Esophagus squamous epithelium (tissue), 5 donors: ENCODE measurements at places on chromosomes 4 and X. TPM values are rescaled to one million over a fixed set of nuclear protein-coding genes. Genes with fewer than 3 reads are reported as not detected.

- no peaks in the 10 kb centered on the region for H3K4me1 ChIP-seq
- H3K27me3 ChIP-seq = no peaks in the 10 kb centered on the region
- no peaks in the 10 kb centered on the region for H3K36me3 ChIP-seq
- no peak overlapping the region for H3K27ac ChIP-seq
- H3K4me3 ChIP-seq = no peak overlapping the region
Measured at GRCh38 chr4:8848507-8849265, 23.0 kb downstream of the HMX1 start.

- no peaks in the 10 kb centered on the region for H3K27me3 ChIP-seq
- no peak for DNase-seq
- no peaks in the 10 kb centered on the region for H3K4me1 ChIP-seq
- peak overlapping the region; percentile 82 for H3K27ac ChIP-seq
Measured at GRCh38 chr4:85724791-85725563, 250.0 kb downstream of the ARHGAP24 start.

GRCh38 chr4:55485821-55486220 is 60.9 kb downstream of the CLOCK start:
- no peaks in the 10 kb centered on the region for H3K4me1 ChIP-seq
- no peak overlapping the region for H3K27ac ChIP-seq
- peaks cover 81% of the 10 kb centered on the region for H3K36me3 ChIP-seq
- no peaks in the 10 kb centered on the region for H3K27me3 ChIP-seq

DNA sequence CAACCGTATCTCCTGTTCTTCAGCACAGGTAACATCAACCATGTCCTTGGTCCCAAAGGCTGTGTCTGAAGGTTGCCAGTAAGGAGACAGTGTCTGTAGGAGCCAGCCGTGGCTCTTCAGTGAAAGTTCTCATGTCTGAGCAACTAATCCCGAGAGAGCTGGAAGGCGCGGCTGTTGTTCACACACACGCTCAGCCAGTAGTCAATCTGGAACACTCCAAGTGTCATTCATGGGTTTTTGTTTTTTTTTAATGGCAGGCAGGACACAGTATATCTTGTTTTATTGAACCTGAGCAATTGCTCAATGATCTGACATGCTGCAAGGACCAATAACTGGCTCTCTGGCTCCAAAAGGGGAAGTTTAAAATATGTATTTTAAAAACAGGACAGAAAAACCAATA is 48.4 kb upstream of the MAP3K15 start:
- H3K27me3 ChIP-seq = no peaks in the 10 kb centered on the region
- no peaks in the 10 kb centered on the region for H3K36me3 ChIP-seq
- no peak overlapping the region for H3K27ac ChIP-seq
- no peaks in the 10 kb centered on the region for H3K4me1 ChIP-seq
- no peak overlapping the region for H3K4me3 ChIP-seq

DNA sequence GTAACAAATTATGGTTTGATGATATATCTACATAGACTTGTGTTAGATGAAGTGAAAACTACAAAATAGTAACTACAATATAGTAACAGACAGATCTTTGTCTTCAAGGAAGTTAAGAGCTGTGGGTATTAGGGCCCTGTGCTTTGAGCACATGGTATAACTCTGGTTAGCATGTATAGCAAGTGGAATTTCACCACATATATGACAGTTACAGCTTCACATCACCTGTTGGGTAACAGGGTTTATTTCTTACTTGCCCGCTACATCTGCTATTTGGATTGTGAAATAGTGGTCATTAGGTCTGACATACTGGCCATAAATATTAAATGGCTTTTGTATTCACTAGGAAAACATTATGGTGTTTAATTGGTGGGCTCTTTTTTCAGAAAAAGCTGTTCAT is 20.2 kb downstream of the OFD1 start:
- no peaks in the 10 kb centered on the region for H3K4me1 ChIP-seq
- H3K36me3 ChIP-seq = peaks cover 81% of the 10 kb centered on the region
- no peak for DNase-seq

DNA sequence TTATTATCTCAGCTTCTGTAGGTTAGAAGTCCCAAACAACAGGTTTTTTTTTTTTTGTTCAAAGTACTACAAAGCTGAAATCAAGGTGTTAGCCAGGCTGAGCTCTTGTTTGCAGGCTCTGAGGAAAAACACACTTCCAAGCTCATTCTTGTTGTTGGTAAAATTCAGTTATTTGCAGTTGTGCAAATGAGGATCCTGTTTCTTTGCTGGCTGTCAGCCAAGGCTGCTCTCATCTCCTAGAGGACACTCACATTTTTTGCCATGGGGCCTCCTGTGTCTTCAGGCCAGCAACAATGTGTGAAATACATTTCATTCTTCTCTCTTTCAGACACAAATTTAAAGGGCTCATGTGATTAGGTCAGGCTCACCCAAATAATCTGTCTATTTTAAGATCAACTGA is 60.3 kb upstream of the HSD17B10 start:
- H3K36me3 ChIP-seq = no peaks in the 10 kb centered on the region
- no peak overlapping the region for H3K4me3 ChIP-seq
- no peak overlapping the region for H3K27ac ChIP-seq
- H3K27me3 ChIP-seq = no peaks in the 10 kb centered on the region

DNA sequence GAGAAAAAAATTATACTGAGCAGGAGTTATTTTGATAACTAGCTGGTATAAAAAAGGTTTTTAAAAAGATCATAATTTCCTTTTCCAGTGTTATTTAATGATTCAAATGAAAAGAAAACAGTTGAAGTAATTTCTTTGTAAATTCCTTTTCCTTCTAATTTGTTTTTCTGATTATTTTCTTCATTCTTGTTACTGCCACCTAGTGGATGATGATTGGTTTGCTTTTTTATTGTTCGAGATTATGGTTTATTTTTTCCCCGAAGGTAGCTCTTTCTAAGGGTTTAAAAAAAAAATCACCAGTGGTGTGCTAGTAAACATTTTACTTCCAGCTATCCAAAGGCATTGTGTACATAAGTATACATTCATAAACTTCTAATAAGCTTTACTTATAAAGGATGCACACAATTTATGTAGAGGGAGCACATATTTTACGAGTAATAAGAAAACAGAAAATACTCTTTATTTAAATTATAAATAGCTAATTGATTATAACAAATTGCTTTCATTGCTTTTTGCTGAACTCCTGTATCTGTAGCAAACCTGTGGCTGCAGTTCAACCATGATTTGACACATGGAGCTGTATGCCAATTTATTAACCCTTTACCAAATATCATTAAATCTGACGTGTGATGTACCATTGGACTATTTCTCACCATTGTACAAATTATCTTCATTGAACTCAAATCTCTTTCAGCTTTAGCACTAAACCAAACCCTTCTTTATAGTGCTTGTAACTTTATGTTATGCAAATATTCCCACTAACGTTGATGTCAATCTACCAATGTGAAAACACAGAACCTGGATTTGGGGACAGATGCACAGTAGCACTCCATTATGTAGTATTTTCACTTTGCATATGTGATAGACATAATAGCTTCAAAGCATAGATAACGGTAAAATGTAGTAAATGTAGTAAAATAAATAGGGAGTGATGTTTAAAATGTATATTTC is 97.8 kb upstream of the ANK2 start:
- H3K4me1 ChIP-seq = no peaks in the 10 kb centered on the region
- no peak overlapping the region for H3K27ac ChIP-seq
- H3K27me3 ChIP-seq = no peaks in the 10 kb centered on the region
- H3K36me3 ChIP-seq = no peaks in the 10 kb centered on the region
- H3K4me3 ChIP-seq = no peak overlapping the region

GRCh38 chr4:143411527-143412419 is 75.1 kb downstream of the GAB1 start:
- no peaks in the 10 kb centered on the region for H3K27me3 ChIP-seq
- no peaks in the 10 kb centered on the region for H3K36me3 ChIP-seq
- no peak for DNase-seq
- peak overlapping the region; percentile 37 for H3K27ac ChIP-seq
- no peak overlapping the region for H3K4me3 ChIP-seq

- no peak for DNase-seq
- H3K36me3 ChIP-seq = no peaks in the 10 kb centered on the region
- H3K27me3 ChIP-seq = no peaks in the 10 kb centered on the region
- H3K27ac ChIP-seq = no peak overlapping the region
- H3K4me3 ChIP-seq = no peak overlapping the region
- H3K4me1 ChIP-seq = no peaks in the 10 kb centered on the region
Measured at GRCh38 chr4:53011259-53011905, 149.3 kb downstream of the RASL11B start.

DNA sequence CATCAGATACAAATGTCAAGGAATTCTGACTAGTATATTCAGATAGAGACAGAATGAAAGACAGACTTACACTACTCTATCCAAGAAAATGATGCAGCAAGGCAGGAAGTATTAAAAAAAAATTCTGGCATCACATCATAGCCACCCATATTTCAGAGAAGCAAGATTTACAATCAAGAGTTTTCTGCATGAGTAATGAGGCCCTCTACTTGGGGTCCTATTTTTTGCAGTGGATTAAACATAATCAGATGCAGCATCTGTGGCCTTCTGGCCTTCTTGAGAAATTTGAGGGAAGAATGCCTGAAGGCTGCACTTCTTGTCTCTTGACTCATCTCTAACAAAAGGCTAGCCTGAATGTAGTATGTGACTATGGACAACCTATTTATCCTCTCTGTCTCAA is 48.2 kb upstream of the SLIT2 start:
- no peak overlapping the region for H3K27ac ChIP-seq
- no peaks in the 10 kb centered on the region for H3K27me3 ChIP-seq
- no peak for DNase-seq

Gene CT83
- total RNA-seq = not detected

Gene FABP2
- not detected for total RNA-seq

Gene NWD2
- 0.22 TPM for total RNA-seq

Gene NUDT11
- 1.5 TPM for total RNA-seq

Gene CT45A10
- total RNA-seq = not detected

Gene OCIAD1
- 97.7 TPM for total RNA-seq

Gene HTN3
- total RNA-seq = not detected

Gene DOK7
- 0.45 TPM for total RNA-seq

Gene ATP2B3
- total RNA-seq = not detected

Gene TMSB15C
- 1.7 TPM for total RNA-seq
